ENCODE measurements at places on chromosomes 2 and 18. TPM values are rescaled to one million over a fixed set of nuclear protein-coding genes. Genes with fewer than 3 reads are reported as not detected.

Gene DES
- total RNA-seq, result 0.31 TPM

Gene GCA
- total RNA-seq, result 12.6 TPM

Gene ANTXR1
- total RNA-seq, result 86.8 TPM

Gene CDK15
- 4.5 TPM for total RNA-seq

Gene MARCO
- total RNA-seq, result not detected

Gene RGPD3
- 0.33 TPM for total RNA-seq

Gene TLX2
- total RNA-seq, result not detected

Gene HNMT
- 132 TPM for total RNA-seq
